ENCODE measurements at places on chromosomes 1 and 21.

- DNase-seq, result no peak
These were observed 72.6 kb upstream of the TRABD2B start for GRCh38 chr1:48069662-48070395.

DNA sequence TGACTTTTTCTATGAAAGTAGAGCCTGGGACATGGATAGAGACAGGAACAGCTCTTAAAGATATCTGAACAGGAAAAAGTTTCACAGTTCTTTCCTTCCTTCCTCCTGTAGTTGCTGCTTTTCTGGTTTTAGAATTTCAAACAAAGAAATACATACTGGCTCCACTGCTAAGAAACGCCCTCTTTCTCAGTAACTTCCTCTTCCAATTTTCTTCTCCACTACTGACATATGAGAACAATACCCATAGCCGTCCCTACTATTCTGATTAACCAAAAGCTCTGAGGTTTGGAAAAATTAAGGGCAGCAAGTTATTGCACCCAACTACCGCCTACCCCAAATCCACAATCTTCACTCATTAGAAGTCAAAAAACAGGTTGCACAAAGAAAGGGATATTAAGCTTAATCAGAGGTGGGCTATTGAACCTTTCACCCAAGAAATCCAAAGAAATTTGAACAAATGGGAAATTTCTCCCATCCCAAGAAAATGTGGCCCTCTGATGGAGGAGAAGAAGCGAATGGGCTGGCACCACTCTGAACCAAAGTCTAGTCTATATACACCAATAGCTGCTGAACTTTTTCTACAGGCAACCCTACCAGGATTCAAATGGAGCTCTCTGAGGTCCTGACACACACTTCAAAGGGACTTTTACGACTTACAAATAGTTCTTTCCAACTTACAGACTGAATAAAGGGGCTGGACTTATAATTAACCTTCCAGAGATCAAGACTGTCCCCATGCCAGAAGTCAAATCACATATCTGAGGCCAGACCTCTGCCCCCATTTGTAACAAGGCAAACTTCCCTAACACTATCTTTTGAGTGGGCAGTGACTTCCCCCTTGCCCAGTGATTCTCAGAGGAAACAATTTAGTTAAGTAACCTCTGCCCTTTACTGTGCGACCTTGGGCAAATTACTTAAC lies 1.7 kb downstream of the WASF2 start:
- peak; percentile 24 for DNase-seq

GRCh38 chr1:100875228-100875627 lies 19.4 kb downstream of the EXTL2 start:
- DNase-seq, result no peak

DNA sequence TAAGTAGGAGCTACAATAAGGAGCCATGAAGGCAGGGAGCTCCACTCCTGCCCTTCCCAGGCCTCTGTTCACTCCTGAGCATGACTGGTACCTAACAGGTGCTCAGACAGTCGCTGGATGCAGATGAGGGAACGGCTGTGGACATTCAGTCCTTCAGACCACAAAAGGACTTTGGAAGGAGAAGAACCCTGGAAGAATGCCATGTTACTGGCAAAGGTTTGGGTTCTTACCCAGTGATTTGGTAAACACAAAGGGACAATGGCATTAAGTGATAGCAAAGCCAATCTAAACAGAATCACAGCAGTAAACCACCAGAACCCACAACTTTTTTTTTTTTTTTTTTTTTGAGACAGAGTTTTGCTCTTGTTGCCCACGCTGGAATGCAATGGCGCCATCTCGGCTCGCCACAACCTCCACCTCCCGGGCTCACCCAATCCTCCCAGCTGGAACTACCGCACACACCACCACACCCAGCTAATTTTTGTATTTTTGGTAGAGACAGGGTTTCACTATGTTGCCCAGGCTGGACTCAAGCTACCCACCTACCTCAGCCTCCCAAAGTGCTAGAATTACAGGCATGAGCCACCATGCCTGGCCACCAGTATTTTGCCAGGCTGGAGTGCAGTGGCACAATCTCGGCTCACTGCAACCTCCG lies 7.5 kb upstream of the CBR3 start:
- DNase-seq, result no peak

GRCh38 chr1:25917996-25918395 lies 11.8 kb upstream of the STMN1 start:
- DNase-seq, result no peak

- DNase-seq, result no peak
These were observed 13.0 kb upstream of the GUCA2A start for GRCh38 chr1:42177541-42177981.

DNA sequence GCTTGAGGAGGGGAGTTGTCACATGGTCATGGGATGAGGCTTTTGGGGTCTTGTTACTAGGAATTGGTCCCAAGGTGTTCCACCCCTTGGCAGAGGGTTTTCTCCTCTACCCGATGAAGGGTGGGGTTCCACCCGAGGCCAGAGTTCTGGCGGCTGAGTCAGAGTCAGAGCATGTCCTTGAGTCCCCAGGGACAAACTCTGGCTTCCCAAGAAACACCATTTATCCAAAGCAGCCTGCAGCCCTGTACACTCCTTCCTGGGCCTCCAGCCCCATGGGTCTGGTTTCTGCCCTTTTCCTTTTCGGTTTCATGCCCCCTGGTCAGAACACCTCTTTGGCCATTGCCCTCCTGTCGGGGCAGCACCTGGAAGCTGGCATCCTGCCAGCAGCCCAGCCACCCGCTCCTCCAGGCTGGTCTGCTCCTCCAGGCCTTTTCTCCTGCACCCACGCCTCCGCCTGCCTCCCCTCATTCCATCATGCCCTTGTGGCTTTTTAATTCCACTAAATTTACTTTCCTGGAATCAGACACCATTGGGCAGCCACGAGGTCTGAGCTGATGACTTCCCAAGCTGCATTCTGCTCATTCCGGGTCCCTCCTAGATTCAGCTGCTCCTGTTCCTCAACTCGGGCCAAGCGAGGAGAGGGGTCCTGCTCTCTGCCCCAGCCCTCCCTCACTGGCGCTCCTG lies 301.7 kb upstream of the VAMP3 start:
- DNase-seq, result no peak

GRCh38 chr1:110542725-110543124 lies 23.8 kb upstream of the KCNA10 start:
- DNase-seq, result no peak

GRCh38 chr1:2606881-2607621 lies 20.5 kb downstream of the PRXL2B start:
- DNase-seq, result no peak

- DNase-seq, result no peak
These were observed 11.4 kb downstream of the THBS3 start for GRCh38 chr1:155196103-155196892.

DNA sequence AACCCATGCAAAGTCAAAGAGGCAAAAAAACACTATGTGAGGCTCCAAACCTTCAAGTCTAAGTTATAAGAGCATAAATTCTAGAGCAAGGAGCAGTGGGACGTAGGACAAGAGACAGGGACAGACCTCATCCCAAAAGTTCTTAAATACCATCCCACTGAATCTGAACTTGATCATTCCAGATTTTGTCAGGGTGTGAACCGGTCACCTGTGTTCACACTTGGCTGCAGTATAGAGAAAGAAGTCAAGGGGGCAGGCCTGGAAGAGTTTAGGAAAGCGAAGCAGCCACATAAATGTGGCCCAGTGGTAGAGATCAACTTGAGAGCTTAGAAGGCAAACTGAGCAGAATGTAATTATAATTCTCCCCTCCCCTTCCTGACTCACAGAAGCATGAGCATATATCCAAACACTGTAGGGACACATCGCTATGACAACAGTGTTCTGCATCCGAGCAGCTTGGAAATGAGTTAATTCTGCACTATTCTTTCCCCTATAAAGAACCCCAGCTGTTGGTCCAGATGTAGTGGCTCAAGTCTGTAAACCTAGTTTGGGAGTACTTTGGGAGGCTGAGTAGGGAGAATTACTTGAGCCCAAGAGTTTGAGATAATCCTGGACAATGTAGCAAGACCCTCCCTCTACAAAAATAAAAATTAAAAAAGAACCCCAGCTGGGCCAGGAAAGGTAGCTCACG lies 2.7 kb downstream of the AKR7A2 start:
- peak; percentile 12 for DNase-seq

Measured in SW 1271 (cell line).